ENCODE measurements at places on chromosomes 5 and 9.

DNA sequence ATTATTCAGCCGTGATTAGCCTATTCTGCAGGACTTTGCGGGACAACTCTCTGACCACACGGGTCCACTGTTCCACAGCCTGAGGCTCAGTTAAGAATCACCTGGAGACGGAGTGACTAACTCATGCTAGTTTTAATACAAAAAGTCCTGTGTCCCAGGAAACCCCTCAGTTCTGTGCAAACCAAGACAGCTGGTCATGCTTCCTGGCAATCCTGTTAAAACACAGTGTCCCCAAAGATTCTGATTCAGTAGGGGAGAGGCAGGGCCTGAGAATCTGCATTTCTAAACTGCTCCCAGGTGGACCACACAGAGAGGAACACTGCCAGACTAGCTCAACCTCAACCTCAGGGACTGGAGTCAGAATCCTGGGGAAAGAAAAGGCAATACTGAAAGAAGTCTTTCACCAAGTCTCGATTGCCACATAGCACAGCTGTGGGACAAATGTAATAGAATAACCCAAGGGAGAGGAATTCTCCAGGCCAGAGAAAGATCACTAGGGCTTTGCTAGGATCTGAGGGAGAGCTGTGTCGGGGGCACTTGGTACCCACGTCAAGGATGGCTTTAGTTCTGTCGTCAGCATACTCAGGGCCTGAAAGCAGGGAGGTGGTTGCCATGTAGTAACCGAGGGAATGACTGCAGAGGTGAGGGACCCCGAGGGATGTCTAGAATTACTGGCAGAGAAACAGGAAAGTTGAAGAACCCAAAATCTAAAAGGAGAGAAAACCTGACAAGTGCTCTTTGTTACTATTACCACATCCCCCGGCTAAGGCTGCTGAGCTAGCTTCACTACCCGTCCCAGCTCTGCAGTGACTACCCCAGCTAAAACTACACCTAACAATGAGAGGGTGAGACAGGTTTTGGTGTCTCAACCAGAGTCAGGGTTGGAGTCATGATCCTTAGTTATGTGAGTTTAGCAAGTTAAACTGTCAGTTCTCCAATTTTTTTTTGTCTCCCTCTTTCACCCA is 8.6 kb downstream of the SUSD1 start:
- DNase-seq = no peak

DNA sequence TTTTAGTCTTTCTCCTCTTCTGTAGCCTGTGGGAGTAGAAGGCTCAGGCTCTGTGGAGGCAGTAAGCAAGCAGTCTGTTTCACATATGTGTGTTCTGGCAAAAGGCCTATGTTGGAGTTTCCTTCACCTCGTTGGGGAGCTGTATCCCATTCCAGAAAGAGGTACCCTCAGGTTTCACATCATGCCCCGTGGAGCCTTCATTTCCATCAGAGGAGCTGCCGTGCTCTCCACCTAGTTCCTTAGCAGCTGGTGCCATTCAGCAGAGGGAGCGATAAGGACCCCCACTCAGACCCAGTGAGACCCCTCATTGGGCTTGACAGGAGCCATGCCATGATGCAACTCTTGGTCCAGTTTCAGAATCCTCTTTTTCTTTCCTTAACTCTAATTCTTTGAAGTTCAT is 50.6 kb upstream of the ANGPTL2 start:
- no peak for DNase-seq

DNA sequence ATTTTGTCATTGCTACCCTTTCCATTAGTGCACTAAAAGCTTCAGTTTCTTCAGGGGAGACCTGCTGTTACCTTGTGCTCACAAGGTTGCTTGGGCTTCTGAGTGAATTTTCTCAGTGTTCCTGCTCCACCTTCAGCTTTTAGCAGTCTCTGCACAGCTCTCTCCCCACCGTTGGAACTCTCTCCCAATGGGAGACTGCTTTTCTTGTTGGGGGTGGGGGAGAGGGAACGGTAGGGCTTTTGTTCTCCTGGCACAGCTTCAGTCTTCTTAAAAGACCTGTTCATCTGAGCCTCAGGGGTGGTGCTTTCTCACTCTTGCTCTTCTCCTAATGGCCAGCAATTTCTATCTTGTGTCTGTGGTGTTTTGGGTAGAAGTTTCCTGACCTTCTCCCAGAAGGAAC is 915.7 kb downstream of the EFNA5 start:
- DNase-seq = no peak

GRCh38 chr9:89502038-89502601 is 4.2 kb upstream of the SEMA4D start:
- no peak for DNase-seq

DNA sequence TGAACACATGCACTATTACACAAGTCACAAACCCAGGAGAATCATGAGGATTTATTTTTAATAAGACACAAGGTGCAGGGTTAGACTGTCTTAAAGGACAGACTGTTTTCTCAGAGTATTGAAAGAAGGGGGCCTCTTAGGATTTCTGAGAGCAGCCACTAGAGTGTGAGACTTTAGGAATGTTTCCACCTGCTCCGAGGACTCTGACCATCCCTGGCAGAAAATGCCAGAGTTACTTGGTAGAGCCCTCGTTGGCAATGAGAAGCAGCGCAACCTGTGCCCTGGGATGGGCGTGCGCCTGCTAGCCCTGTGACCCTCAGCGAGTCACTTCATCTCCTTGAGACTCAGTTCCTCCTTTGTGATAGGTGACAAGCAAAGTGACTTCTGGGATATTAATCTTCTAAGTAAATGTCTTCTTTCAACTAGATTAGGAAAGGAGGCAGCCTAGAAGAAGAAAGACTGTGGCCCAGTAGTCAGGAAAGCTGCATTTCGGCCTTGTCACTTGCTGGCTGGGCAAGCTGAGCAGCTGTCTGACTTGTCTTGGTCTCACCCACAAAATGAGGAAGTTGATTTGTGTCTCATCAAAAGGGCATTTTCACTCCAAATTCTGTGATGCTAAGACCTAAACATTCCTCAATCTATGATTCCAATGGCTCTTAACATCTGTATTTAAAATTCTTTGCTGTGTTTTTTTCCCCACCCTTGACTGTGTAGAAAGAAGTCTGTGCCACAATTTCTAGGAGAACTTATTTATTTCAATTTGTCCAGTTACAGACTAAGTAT is 60.5 kb downstream of the PTCD2 start:
- no peak for DNase-seq

DNA sequence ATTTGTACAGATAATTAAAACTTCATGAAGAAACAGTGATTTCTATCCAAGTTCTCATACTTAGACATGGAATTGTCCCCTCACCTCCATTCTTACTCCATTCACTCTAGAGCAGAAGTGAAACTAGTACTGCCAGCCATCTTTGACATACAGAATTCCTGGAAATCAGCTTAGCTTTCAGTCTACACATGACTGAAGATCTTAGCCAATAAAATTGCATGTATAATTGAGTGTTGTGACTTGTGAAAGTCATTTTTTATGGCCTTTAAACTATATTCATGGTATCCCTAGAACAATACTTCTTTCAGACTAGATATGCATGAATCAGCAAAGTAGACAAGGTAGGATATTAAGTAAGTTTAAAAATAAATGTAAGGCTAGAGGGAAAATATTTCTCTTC is 705.2 kb upstream of the ZNF608 start:
- no peak for DNase-seq

DNA sequence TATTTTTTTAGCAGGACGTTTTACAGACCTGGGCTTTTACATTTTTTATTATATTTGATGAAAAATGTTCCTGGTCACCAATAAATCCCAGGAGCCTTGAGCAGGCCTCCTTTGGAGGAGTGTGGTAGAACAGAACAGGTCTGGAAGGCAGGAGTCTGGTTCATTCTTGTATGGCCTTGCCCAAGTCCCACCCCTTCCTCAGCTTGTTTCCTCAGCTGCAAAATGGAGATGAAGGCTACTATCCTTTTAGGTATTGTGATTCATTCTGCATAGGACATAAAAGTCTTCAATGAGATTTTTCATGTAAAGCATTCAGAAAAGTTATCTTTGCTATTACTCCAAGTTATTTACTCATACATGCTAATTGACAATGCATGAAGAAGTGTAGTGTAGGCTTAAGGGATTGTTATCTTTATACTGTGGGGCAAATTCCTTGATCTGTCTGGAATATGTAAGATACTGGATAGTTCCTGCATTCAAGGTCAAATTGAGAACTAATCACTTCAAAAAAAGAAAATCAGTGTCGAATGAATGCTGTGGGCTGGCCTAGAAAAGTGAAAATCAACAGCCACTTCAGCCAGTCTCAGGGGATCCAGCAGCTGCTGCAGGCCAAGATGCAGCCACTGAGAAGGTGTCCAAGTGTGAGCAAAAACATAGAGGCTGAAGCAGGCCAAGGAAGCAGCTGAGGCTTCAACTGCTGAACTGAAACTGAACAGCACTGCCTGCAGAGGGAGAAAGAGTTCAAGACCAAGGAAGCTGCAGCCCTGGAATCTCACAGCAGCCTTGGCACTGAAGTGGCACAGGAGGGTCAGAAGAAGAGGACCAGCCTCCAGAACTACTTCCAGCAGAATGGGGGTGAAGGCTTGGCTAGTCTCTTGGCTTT is 15.5 kb upstream of the SLC36A3 start:
- no peak for DNase-seq

DNA sequence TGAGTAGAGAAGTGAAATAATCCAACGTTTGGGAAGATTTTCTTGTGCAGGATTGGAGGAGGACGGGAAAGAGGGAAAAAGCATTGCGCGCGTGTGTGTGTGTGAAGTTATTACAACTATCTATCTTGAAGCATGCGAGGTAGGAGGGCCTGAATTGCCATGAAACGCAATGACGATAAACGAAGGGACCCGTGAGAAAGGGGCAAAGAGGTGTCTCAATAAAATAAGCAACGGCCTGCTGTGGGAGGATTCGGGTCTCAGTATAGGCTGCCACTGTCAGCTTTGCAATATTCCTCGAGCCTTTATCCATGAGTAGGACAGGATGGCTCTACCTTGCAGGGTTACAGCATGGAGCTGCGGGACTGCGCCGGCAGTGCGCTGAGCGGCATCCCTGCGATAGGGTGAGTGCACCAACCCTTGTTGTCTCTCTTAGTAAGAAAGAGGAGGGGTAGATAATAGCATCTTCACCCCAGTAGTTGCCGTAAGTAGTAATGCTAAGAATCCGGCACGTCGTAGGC is 631 bp upstream of the RCL1 start:
- no peak for DNase-seq

DNA sequence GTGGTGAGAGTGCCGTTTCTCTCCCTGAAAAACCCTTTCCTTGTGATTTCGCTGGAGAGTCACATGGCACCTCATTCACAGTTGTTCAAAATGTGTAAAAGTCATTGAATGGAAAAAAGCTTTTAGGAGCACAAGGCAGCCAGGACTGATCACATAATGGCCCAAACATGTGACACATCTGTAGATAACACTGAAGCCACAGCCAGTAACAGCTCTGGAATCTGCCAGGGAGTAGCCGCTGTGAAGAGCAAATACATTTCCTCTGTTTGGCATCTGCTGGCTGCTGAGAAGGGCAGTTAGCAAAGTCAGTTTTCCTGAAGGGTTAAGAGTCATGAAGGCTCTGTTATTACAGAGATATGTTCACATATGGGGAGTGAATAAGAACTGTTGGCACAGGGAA is 271.8 kb downstream of the NNT start:
- DNase-seq = no peak

GRCh38 chr5:18732556-18733479 is 1098.6 kb downstream of the TAF11L14 start:
- no peak for DNase-seq

DNA sequence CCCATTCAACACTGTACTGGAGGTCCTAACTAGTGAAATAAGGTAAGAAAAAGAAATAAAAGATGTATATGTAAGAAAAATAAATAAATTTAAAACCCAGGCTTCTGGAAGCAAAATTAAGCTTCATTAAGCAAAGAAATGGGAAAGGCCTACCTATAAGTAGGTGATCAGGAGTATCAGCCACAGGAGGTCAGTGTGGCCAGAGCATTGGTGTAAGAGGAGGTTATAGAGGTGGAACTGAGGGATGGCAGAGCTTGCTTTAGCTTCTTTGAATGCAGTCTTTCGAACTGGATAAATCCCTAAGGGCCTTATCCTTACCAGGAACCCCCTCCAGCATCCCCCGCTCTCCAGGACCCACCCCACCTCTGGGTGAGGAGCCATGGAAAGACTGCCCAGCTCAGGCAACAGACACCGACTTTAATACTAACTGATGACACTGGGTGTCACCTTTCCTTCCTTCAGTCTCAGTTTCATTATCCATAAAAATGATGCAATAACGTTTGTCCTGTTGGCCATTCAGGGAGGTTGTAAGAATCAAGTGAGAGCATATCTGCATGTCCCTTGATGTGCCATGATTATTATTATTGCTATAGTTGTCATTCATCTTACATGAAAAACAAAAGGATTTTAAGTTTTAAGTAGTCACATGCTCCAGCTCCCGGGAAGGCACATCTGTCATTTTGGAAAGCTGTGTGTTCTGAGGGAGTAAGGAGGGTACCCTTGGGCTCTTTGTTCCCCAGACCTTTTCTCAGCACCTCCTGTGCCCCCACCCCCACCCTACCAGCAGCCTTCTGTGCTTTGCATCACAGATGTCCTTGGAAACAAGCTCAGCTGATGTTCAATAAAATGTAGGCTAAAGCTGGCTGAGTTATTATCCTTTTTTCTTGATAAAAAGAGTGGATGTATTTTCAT is 50.8 kb upstream of the CTNNA1 start:
- DNase-seq = no peak

GRCh38 chr5:38347040-38347763 is 88.8 kb downstream of the EGFLAM start:
- DNase-seq = no peak

DNA sequence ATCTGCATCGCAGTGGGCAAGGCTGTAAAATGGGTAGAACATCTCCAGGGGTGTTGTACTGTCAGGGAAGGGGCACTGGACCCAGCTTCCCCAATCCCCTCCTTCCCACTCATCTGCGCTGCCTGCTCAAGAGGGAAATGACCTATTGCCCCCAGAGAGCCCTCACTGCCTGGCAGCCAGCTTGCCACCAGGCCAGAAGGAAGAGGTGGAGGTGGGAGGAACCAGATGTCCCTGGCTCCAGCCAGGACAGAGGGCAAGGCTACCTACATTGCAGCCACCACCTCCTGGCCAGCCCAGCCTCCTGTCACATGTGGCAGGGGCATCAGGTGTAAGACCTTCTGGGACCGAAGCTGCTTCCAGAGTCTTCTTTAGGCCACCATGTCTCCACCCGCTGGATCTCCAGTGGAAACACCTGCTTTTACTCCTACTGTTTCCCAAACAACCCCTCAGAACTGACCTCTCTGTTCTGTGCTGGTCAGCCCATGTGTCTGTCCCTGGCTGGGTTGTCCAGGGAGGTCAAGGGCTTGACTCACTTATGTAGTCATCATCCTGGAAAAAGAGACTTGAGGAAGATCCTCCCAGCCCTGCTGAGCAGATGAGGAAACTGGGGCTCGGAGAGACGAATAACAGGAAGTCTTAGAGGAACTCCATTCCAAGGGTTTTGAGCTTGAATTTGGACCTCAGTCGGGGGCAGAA is 42.3 kb downstream of the JADE2 start:
- DNase-seq = no peak

- no peak for DNase-seq
Measured at GRCh38 chr5:135188233-135188914, 154.3 kb upstream of the PITX1 start.

GRCh38 chr5:74082512-74083055 is 456.6 kb downstream of the ARHGEF28 start:
- DNase-seq = no peak
